MG63 (cell line): ENCODE measurements at places on chromosomes 3 and 15. TPM values are rescaled to one million over a fixed set of nuclear protein-coding genes. Genes with fewer than 3 reads are reported as not detected.

TLR9 gene
- total RNA-seq = not detected in 2 replicates

OIP5 gene
- 27.5 and 46.3 TPM in 2 replicates for total RNA-seq

C2CD4B gene
- total RNA-seq = not detected in 2 replicates

PTX3 gene
- 6.5 and 13.2 TPM in 2 replicates for total RNA-seq

STARD5 gene
- 0.22 and 3.4 TPM in 2 replicates for total RNA-seq

ZNF619 gene
- 0.79 and 2.2 TPM in 2 replicates for total RNA-seq

FAM81A gene
- total RNA-seq = not detected in 2 replicates

FBXW12 gene
- not detected in 2 replicates for total RNA-seq

SLC22A14 gene
- 0.69 TPM in 1 of 2 replicates, not detected in the other for total RNA-seq

SLC12A1 gene
- total RNA-seq = not detected in 2 replicates

SAMMSON gene
- not detected in 2 replicates for total RNA-seq

ATP13A5 gene
- total RNA-seq = not detected in 2 replicates

ONECUT1 gene
- total RNA-seq = not detected in 2 replicates

FANCD2OS gene
- total RNA-seq = not detected in 2 replicates

CX3CR1 gene
- total RNA-seq = not detected in 2 replicates

PPP1R14D gene
- not detected in 2 replicates for total RNA-seq

LOXL1 gene
- total RNA-seq = 206 and 224 TPM in 2 replicates

TUSC2 gene
- total RNA-seq = 8.0 and 13.5 TPM in 2 replicates

ASB14 gene
- not detected in 2 replicates for total RNA-seq

TMEM266 gene
- total RNA-seq = 0.13 TPM in 1 of 2 replicates, not detected in the other

EAF2 gene
- 0.66 TPM in 1 of 2 replicates, not detected in the other for total RNA-seq

EOMES gene
- 0.30 TPM in 1 of 2 replicates, not detected in the other for total RNA-seq

TYRO3 gene
- 3.4 and 12.2 TPM in 2 replicates for total RNA-seq

ADAMTS7 gene
- total RNA-seq = 3.3 and 10.7 TPM in 2 replicates

PLA2G4E gene
- total RNA-seq = not detected in 2 replicates

MCTP2 gene
- total RNA-seq = 2.6 and 10.1 TPM in 2 replicates

TF gene
- total RNA-seq = not detected in 2 replicates

GOLGA8R gene
- 0.23 TPM in 1 of 2 replicates, not detected in the other for total RNA-seq
